ENCODE measurements at places on chromosomes 6 and 20. TPM values are rescaled to one million over a fixed set of nuclear protein-coding genes. Genes with fewer than 3 reads are reported as not detected.

The RAET1E gene
- total RNA-seq: not detected

The TNFRSF6B gene
- not detected for total RNA-seq

GRCh38 chr20:57231951-57232428 lies 34.5 kb downstream of the BMP7 start:
- no peaks in the 10 kb centered on the region for H3K27me3 ChIP-seq
- H3K4me1 ChIP-seq: no peaks in the 10 kb centered on the region
- H3K4me3 ChIP-seq: no peak overlapping the region
- H3K36me3 ChIP-seq: no peaks in the 10 kb centered on the region
- H3K27ac ChIP-seq: no peak overlapping the region

GRCh38 chr6:129609635-129610034 lies 100.3 kb downstream of the ARHGAP18 start:
- H3K4me3 ChIP-seq: no peak overlapping the region
- no peaks in the 10 kb centered on the region for H3K36me3 ChIP-seq
- H3K27ac ChIP-seq: no peak overlapping the region
- H3K4me1 ChIP-seq: no peaks in the 10 kb centered on the region

DNA sequence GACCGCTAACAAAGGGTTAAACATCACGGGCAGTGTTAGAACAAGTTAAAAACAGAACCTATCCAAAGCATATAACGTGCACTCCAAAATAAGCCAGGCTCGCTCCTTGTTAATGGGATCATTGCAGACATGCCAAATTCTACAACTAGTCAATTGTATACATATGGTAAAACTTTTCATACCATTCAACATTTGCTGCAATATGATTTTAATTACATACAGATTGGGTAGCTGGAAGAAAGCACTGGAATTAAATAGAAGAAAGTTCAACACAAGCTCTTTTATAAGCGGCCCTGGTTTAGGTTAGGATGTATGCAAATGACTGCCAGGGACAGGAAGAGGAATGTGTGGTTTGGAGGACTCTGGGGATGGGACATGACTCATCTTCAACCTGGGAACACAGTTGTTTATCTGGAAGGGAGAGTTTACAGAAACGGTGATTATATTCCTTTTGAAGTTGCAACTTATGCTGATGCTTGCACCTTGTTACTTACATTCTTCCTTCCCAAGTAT lies 62.5 kb upstream of the TIAM2 start:
- H3K36me3 ChIP-seq: peaks cover 1% of the 10 kb centered on the region
- H3K4me3 ChIP-seq: no peak overlapping the region
- H3K4me1 ChIP-seq: peaks cover 13% of the 10 kb centered on the region
- no peaks in the 10 kb centered on the region for H3K27me3 ChIP-seq
- no peak overlapping the region for H3K27ac ChIP-seq

DNA sequence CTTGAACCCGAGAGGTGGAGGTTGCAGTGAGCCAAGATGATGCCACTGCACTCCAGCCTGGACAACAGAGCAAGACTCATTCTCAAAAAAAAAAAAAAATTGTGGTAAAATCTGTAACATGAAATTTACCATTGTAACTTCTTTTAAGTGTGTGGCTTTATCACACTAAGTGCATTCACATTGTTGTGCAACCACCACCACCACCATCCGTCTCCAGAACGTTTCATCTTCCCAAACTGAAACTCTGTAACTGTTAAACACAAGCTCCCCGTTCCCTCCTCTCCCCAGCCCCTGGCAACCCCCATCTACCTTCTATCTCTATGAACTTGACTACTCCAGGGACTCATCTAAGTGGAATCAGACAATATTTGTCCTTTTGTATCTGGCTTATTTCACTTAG lies 29.7 kb downstream of the PDRG1 start:
- H3K4me1 ChIP-seq: peaks cover 6% of the 10 kb centered on the region
- no peak for DNase-seq
- no peaks in the 10 kb centered on the region for H3K27me3 ChIP-seq
- no peak overlapping the region for H3K4me3 ChIP-seq

DNA sequence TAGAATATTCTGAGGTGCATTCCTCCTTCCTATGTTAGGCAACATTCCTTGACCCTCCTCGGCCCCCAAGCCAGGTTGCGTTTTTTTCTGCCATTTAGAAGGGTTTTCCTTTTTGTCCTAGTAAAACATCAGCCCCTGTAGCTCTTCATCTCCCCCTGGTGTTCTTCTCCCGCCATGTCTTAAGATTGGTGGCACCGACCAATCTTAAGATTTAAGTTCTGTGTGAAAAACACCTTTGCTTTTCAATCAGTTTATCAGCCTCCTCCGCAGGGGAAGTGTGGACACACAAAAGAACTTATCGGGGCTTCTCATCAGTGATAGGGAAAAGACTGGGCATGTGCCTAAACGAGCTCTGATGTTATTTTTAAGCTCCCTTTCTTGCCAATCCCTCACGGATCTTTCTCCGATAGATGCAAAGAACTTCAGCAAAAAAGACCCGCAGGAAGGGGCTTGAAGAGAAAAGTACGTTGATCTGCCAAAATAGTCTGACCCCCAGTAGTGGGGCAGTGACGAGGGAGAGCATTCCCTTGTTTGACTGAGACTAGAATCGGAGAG lies 719 bp upstream of the EDN1 start:
- peak; percentile 64 for DNase-seq
- peaks cover 7% of the 10 kb centered on the region for H3K4me1 ChIP-seq
- H3K27me3 ChIP-seq: no peaks in the 10 kb centered on the region
- peak overlapping the region; percentile 59 for H3K4me3 ChIP-seq
- H3K36me3 ChIP-seq: no peaks in the 10 kb centered on the region
- no peak overlapping the region for H3K27ac ChIP-seq

DNA sequence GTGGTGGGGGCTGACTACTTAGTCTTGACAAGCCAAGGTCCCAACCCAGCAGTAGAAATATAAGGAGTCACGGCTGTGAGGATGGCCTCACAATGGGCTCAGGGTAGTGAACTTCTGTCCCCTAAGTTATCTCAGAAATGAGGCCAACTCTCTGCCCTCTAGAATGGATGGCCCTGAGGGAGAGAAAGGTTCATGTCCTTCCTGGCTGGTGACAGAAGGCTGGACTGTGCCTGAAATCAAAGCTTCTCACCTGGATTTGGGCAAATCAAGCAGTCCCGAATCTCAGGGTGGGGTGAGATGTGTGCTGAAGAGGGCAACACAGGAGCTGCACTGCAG lies 12.7 kb downstream of the RRP36 start:
- no peak overlapping the region for H3K4me3 ChIP-seq
- H3K27ac ChIP-seq: no peak overlapping the region
- peaks cover 36% of the 10 kb centered on the region for H3K36me3 ChIP-seq
- no peaks in the 10 kb centered on the region for H3K4me1 ChIP-seq

DNA sequence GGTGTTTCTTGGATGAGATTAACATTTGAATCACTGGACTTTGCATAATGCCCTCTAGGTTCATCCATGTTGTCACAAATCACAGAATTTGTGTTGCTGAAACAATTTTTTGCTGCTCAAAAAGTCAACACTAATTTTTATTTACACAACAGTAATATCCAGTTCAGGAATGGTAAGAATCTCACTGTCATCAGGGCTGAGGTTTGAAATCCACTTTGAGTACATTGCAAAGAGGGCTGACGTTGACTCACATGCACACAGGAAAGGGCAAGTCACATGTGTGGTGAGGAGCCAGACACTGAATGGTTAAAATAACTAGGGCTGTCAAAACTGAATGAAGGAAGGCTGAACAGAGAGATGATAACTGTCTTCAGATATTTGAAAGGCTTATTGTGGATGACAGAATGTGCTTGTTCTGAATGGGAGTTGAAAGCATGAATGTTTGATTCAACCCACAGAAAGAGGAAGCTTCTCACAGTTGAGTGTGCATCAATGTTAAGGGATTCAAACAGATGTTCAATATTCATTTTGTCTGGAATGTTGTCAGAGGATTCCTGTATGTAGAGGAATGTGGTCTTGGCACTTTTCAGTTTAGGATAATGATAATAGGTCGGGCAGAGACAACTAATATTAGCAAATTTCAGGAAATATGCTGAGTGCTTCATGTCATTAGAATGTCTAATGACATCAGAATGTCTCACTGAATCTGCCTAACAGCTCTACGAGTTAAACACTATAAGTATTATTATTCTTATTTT lies 3.6 kb upstream of the ADGRG6 start:
- H3K4me1 ChIP-seq: peaks cover 12% of the 10 kb centered on the region
- peaks cover 6% of the 10 kb centered on the region for H3K27me3 ChIP-seq
- no peak for DNase-seq
- no peaks in the 10 kb centered on the region for H3K36me3 ChIP-seq
- no peak overlapping the region for H3K4me3 ChIP-seq

DNA sequence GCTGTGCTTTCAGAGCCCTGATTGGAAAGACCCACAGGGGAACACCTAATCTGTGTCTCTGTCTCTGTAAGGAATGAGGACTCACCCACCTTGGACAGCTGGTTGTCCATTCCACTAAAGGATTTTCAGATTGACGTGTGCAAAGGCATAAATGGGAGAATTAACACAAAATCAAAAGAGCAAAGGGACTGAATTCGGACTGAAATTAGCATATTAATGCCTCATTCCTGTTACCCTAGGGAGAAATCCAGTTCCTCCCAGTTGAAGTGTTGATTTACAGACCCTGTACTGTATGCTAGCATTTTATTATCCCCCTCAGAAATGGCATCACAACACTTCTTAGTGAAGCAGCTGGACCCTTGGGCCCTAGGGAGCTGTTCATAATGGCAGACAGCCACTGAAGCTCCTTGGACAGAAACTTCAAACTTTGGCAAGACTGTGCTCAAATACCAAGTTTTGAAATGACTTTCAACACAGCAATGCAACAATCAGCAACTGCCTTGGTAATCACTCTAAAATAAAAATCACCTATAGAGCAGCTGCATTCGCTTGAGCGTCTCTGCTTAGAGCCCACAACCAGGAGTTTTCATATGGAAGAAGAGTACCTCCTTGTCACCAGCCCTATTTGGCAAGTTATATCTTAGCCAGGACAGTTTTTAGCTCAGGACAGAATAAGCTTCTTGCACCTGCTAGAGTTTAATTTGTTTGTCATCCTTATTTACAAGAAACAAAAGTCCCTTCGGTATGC lies 118.1 kb downstream of the TRDN start:
- H3K36me3 ChIP-seq: no peaks in the 10 kb centered on the region
- no peaks in the 10 kb centered on the region for H3K27me3 ChIP-seq
- no peaks in the 10 kb centered on the region for H3K4me1 ChIP-seq
- DNase-seq: no peak
- H3K4me3 ChIP-seq: no peak overlapping the region
- no peak overlapping the region for H3K27ac ChIP-seq

DNA sequence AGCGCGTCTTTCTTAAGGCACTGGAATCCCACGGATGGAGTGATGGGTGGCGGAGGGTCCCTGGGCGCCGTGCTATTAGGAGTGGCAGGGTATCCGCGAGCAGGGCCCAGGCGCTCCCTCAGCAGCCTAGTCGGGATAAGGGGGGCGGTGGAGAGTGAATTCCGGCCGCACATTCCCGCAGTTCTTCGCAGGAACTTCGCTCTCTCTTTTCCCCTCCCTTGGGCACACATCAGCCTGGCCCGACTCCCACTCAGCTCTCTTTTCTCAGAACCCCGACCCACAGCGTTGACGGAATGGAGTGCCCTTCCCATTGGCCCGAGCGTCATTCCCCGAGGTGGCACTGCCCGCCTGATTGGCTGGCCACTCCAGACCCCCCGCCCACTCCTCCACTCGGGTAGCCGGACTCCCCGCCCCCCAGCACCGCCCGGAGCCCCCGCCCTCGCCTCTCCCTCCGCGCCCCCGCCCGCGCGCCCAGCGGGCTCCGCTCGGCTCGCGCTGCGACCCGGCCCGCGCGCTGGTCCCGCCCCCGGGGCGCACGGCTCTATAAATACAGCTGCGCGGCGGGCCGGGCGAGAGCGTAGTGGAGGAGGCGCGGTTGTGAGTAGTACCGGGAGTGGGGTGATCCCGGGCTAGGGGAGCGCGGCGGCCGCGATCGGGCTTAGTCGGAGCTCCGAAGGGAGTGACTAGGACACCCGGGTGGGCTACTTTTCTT lies at the start of gene ID4:
TSS of gene ID4 (plus strand) at position 572 of the 712 bp plus-strand sequence. CDS start 385 bp downstream, outside the sequence.
- DNase-seq: no peak
- H3K4me1 ChIP-seq: peaks cover 10% of the 10 kb centered on the region
- peaks cover 20% of the 10 kb centered on the region for H3K27me3 ChIP-seq
- H3K27ac ChIP-seq: no peak within 1 kb of the TSS

Data from B cell (primary cell).